ENCODE measurements at places on chromosomes 7 and 10.

DNA sequence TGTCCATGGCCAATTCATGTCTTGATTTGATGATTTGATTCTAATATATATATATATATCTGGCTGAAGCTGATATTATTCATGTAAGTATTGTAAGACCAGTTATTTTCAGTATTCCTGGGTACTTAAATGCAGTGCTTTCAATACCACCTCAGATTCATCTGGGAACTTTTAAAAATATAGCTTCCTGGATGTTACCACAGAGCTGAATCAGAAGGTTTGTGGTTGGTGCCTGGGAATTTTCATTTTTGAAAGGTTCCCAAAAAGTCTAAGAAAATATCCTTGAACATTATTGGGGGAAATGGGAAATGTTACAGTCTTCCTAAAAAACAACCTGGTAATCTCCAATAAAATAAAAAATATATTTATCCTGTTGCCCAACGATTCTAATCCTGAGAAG, 10.7 kb upstream of the PPP3CB start:
- peak; percentile 31 for DNase-seq

- DNase-seq, result peak; percentile 1
Measured at GRCh38 chr10:25142116-25142864, 32.5 kb upstream of the GPR158 start.

DNA sequence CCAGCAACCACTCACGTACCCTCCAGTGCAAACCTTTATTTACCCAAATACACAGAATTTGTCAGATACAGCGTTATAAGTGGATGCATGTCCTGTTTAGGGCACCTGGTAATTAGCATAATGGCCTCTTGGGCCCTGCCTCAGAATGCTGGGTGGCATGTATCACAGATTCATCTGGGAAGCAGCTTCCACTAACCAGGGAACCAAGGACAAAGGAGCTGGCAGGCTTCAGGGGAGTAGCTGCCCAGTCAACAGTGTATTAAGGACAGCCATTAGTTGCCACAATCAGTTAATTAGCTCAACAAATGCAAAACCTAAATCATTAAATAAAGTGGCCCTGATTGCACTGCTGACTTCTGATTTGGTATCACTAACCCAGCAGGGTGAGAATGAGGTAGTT, 105.7 kb downstream of the RAPGEF5 start:
- no peak for DNase-seq

GRCh38 chr7:33685503-33685902, 219.8 kb upstream of the BMPER start:
- DNase-seq, result no peak

GRCh38 chr10:108591417-108591816, 1331.9 kb downstream of the XPNPEP1 start:
- peak; percentile 55 for DNase-seq

- DNase-seq, result peak; percentile 95
Measured at GRCh38 chr7:129949292-129950133, 3.2 kb downstream of the UBE2H start.

DNA sequence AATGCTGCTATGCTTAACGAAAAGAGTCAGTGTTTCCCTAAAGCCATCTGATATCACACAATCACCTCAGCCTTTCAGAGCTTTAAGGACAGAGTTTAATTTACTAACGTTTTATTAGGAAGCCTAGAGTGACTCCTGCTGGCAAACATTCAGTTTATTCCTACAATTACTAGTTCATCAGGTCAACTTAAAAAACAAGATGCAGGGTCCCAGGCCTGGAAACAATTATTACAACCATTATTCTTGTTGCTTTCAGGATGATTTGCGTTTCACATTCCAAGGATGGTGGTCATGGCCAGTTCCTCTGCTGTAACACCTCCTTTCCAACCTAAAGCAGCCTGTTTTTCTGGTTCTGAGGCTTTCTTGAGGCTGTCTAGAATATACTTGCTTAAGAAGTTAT, 1.5 kb upstream of the FAM53B start:
- peak; percentile 57 for DNase-seq

- no peak for DNase-seq
Measured at GRCh38 chr10:79206300-79207095, 137.7 kb downstream of the ZMIZ1 start.

DNA sequence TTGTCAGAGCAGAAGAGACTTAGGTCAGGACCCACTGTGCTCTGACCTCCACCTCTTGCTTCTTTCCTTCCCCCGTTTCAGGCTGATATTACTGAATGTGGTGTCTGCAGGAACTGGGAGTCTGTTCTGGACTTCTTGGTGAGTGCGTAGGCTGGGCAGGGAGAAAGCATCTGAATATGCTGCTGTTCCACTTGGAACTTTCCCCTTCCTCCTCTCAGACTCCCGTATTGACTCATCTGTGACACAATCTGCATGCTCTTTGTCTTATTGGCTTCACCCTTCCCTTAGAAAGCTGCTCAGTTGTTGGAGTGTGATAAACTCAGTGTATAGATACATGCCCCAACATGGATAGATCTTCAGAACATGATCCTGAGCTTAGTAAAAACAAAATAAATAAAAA, 137.6 kb upstream of the HABP2 start:
- no peak for DNase-seq

- DNase-seq, result no peak
Measured at GRCh38 chr7:335358-336148, 45.6 kb downstream of the FOXL3 start.

DNA sequence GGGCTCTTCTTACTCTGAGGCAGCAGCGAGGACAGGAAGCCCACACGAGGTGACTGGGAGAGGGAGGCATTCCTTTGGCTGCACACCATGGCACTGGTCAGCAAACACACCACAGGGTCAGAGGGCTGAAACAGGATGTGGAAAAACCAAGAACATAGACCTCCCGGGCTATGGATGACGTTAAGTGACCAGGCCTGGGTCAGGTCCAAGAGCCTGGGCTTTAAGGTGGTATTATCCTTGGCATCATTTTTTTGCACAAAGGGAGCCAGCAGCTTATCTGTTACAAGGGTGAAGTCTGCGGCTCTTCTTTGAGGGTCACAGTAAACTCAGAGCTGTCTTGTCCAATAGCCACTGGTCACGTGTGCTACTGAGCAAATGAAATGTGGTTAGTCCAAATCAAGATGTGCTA, 7.0 kb downstream of the WDR91 start:
- DNase-seq, result peak; percentile 92

- DNase-seq, result no peak
Measured at GRCh38 chr7:2953588-2954407, 89.9 kb downstream of the CARD11 start.

GRCh38 chr7:27207348-27207985, 7.6 kb upstream of the HOXA13 start:
- no peak for DNase-seq

DNA sequence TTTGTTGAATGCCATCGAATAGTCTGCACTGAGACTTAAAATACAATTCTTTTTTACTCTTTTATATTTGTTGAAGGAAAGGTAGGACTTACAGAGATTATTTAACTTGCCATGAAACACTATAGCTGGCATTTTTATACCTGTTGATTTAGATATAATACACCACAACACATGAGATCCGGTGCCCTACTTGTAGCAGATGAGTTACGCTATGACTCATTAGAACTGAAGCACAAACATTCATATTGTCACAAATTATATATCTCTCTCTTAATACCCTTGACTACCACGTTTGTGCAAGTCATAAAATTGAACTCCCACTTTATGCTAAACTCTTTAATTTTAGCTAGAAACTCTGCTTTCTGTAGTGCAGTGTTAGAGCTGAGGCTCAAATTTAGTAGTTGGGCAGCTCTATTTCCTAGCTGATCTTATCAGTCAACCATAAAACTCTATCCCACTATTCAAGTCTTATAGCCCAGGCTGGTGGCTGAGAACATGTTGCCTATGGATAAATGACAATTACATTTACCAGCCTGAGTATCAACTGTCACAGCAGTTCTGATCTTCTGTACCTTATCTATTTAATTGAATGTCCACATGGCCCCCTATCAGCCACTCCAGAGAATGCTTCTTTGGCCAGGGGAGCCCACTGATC, 137.4 kb upstream of the SEMA3D start:
- no peak for DNase-seq

- DNase-seq, result peak; percentile 26
Measured at GRCh38 chr7:157124690-157125089, 14.0 kb upstream of the UBE3C start.

- DNase-seq, result peak; percentile 86
Measured at GRCh38 chr10:13961097-13961496, 369.6 kb downstream of the FRMD4A start.

- no peak for DNase-seq
Measured at GRCh38 chr10:129046962-129047361, 420.1 kb upstream of the MGMT start.

- peak; percentile 85 for DNase-seq
Measured at GRCh38 chr10:15461353-15462108, 90.4 kb upstream of the FAM171A1 start.

DNA sequence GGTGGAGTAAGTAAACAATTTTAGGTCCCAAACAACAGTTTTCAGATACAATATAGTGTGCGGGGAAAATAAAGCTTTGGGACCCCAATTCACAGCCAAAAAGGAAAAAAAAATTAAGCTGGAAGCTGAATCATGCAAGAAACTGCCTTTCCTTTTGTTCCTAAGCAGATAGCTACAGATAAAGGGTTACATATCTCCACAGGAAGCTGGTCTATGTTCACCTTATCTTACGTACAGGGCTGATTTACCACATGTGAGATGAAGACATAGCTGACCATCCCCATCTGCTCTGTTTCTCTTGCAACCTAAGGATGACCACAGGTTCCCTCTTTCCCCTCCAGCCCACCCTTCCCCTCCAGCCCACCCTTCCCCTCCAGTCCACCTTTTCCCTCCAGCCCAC, 14.2 kb upstream of the PFKP start:
- no peak for DNase-seq

- DNase-seq, result no peak
Measured at GRCh38 chr7:20190560-20191390, 26.4 kb downstream of the MACC1 start.

- no peak for DNase-seq
Measured at GRCh38 chr10:133391249-133391635, 2.7 kb upstream of the MTG1 start.

DNA sequence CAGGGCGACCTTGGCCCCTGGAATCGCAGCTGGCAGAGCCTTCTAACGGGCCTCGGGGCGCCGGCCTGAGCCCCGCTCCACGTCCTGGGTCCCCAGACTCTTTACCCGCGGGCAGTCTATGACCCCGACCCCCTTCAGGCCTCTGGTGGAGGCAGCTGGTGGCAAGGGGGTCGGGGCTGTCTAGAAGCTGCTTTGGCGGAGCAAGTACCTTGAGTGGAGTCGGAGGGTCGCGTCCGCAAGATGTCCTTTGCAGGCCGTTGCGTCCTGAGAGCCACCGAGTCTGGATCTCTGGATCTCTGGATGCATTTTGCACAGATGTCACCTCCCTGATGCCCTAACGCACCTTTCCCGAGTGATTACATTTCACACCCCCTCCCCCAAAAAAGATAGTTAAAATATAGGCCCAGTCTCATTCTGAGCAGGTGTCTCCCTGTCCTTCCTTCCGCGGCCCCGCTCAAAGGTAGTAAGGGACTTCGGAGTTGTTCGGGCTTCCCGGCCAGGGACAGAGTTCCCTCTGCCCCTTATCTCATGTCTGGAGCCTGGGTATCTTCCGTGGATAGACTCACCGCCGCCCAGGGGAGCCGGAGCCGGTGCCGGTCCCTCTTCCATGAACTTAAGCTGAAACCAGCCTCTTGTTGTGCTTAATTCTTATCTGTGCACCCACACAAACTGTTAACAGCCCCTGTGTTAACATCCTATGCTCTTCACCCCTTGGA, 457 bp downstream of the ACADSB start:
- peak; percentile 18 for DNase-seq

All from M059J (cell line).